Fibroblast of lung (primary cell): ENCODE measurements at places on chromosomes 2 and 18. TPM values are rescaled to one million over a fixed set of nuclear protein-coding genes. Genes with fewer than 3 reads are reported as not detected.

- no peak for DNase-seq
- no peaks in the 10 kb centered on the region for H3K36me3 ChIP-seq
These were observed 25.3 kb upstream of the BOD1L2 start for GRCh38 chr18:57121542-57122112.

DNA sequence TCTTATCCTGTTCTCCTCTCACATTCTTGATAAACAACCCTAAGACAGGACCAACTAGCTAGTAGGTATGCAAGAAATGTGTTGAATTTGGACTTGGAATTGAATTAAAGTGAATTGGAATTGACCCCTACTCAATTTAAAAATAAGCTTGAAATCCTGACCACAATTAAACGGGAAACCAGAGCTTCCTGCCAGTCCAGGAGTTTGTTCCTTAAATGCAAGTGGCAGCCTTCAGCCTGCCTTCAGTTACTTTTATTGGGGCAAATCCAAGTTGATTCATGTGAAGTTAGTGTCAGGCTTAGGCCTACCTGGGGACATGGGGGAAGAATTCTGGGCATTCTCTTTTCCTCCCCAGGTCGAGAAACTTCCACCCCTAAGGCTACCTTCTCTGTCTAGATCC is 457.6 kb downstream of the BCL11A start:
- H3K27me3 ChIP-seq = no peaks in the 10 kb centered on the region
- H3K4me3 ChIP-seq = no peak overlapping the region
- no peak for DNase-seq
- H3K36me3 ChIP-seq = no peaks in the 10 kb centered on the region

DNA sequence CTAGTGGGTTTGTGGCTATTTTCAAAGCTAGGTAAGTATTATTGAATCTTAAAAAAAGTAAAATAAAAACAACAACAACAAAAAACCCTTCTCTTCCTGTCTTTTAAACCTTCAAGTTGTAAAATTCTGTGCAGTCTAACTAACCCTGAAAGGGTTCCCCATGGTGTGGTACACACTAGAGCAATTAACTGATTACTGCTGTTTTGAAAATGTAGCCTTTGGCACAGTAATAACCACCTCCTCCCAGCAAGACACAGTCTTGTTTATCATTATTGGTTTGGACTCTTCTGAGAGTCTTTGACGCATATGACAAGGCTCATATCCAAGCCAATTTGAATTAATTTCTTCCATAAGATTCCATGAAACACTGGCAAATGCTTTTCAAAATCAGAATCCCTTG is 2184.6 kb upstream of the PIK3C3 start:
- H3K27ac ChIP-seq = no peak overlapping the region
- H3K36me3 ChIP-seq = no peaks in the 10 kb centered on the region
- H3K4me1 ChIP-seq = no peaks in the 10 kb centered on the region
- H3K27me3 ChIP-seq = no peaks in the 10 kb centered on the region

DNA sequence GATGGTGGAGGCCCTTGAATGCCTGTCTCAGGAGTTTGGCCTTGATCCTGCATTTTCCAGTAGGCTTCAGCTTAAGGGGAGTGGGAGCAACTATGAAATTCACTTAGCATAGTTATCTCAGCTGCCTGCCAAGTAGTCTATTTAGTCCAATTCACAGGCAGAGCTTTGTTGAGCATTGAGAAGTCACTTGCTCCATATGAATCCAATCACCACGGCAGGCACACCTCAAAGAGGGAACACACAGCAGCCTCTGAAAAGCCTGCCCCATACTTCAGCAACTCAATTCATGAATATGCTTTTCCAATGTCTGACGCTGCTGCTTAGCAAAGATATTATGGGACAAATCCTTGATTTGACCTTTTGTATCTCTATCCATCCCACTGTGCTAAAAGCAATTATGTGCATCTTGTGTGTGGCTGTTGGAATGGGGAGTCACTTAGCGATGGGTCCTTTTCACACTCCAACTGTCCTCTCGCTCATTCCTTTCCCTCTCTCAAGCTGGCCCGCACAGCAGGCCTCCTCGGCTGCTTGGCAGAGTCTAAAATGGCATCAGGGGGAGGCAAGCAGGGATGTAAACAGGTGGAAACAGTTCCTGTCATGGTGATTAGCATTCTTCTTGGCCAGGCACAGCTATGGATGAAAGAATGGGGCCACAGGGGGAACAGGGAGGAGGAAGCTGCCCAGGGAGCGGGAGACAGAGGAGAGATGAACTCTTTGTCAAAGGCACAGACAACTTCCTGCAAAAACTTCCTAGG is 56.0 kb upstream of the LRPPRC start:
- no peak overlapping the region for H3K27ac ChIP-seq
- no peaks in the 10 kb centered on the region for H3K36me3 ChIP-seq
- H3K4me1 ChIP-seq = no peaks in the 10 kb centered on the region
- peaks cover 12% of the 10 kb centered on the region for H3K27me3 ChIP-seq

DNA sequence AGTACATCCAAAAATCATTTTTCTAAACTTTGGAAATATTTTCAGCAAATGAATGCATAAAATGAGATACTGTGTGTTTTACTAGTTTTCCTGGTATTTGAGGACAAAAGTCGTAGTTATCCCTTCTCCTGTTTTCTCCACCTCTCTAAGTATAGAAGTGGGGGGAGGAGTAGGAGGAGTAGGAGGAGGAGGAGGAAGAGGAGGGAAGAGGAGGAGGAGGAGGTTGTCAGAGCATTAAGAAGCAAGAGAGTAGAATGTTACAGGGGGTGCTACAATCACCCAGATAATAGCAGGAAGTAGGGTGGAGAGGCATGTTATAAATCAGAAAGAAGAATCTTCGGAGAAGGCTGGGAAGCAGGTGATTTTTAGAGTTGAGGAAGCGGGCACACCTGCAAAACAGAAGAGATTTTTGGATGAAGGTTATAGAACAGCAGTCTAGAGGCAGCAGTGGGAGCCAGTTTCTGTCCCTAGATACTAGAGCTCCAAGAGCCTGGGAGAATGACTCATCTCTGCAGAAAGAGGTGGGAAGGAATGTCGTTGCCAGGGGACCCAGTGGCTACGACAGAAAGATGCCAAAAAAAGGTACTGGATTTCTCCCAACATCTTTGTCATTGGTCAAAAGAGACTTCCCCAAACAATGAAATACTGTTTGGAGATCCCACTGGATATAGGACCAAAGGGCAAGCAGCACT is 44.2 kb upstream of the AQP4 start:
- no peak overlapping the region for H3K27ac ChIP-seq
- no peaks in the 10 kb centered on the region for H3K4me1 ChIP-seq
- no peak overlapping the region for H3K4me3 ChIP-seq
- H3K36me3 ChIP-seq = no peaks in the 10 kb centered on the region

DNA sequence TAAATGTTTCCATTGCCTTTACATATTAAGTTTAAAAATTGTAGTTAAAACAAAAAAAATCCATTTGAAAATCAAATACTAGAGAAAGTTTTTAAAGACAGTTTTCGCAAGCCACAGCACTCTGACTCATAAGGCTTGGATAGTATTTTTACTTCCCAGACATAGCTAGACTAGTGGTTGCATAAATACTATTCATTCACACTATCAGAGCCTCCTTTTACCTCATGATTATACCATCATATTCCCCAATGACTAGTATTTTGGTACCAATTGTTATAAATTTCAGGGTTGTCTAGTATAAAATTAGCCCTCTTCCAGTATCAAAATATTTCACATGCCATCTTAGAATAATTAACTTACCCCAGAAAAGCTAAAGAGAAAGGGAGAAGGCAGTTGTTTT is 393.5 kb downstream of the ERBB4 start:
- no peaks in the 10 kb centered on the region for H3K27me3 ChIP-seq
- H3K27ac ChIP-seq = no peak overlapping the region
- no peak overlapping the region for H3K4me3 ChIP-seq
- H3K36me3 ChIP-seq = no peaks in the 10 kb centered on the region

The PARD3B gene
- total RNA-seq = 14.9 and 20.6 TPM in 2 replicates

The CPO gene
- total RNA-seq = under 0.01 TPM in 1 of 2 replicates, not detected in the other

The COMMD1 gene
- total RNA-seq = 36.0 and 38.6 TPM in 2 replicates

The CD207 gene
- not detected in 2 replicates for total RNA-seq
